ENCODE measurements at places on chromosomes 1 and 21.
A peak's percentile ranks its signal among the peaks of the same experiment; 100 is the strongest.

DNA sequence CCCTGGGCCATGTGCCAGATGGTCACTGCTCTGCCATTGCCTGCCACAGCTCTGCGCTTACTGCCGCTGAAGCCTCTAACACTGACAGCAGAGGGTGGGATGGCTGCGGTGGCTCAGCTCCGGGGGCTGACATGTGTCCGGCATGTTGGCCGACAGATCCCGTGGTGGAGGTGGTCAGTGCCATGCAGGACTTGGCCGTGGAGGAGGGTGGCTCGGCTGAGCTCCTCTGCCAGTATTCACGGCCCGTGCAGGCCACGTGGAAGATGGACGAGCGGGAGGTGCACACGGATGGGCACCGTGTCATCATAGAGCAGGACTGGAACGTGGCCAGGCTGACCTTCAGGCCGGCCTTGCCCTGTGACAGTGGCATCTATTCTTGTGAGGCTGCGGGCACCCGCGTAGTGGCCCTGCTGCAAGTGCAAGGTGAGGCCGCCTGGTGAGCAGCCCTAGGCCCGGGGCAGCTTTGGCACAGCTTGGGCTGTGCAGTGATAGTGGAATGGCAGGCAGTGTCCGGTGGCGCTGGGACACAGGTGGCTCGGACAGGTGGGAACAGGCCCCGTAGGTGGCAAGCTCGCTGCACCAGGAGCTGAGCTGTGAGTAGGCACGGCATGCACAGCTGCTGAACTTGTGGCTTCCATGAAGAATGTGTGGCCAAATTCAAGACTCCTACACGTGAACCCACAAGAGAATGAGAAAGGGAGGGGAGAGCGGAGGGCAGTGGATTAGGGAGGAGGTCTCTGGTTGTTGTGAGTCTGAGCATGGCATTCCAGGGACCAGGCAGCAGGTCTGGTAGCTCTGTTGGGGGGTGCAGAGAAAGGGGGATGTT, 91.8 kb downstream of the TRIM11 start:
- peak; percentile 2 for DNase-seq

GRCh38 chr1:3431266-3431665, 23.2 kb upstream of the ARHGEF16 start:
- DNase-seq, result no peak

- DNase-seq, result no peak
Measured at GRCh38 chr1:160548960-160549664, 26.1 kb upstream of the SLAMF6 start.

DNA sequence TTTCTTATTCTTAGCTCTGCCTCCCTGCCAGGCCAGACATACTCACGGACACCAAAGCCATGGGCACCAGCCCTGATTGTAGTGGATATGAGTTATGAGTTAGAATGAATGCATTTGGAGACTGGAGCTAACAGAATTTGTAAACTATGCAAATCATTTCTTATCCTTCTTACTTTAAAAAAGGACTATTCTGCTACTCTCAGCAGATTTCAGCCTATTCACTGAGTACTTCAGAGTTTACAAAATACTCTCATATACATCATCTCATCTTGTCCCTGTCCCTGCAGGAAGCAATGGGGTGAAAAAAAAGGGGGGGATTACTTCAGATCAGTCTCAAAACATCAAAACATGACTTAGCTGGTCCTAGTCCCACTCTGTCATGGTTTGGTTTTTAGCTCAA, 541.4 kb upstream of the PLXNA2 start:
- no peak for DNase-seq

GRCh38 chr1:230105754-230106625, 39.0 kb downstream of the GALNT2 start:
- no peak for DNase-seq

DNA sequence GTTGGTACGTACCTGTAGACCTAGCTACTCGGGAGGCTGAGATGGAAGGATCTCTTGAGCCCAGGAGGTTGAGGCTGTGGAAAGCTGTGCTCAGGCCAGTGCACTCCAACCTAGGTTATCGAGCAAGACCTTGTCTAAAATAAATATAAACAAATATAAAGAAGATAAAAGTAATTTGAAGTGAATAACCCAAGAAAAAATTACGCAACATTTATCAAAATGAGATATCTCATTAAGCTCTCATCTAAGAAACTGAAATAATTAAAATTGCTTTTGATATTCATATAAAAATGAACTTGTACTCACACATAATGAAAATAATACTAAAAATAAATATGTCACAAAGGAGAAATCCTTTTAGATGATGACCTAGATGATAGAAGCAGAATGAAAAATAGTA, 647.1 kb upstream of the NCAM2 start:
- DNase-seq, result no peak

GRCh38 chr1:177525176-177525575, 354.4 kb downstream of the BRINP2 start:
- DNase-seq, result no peak

- no peak for DNase-seq
Measured at GRCh38 chr1:245255783-245256182, 101.0 kb downstream of the KIF26B start.

DNA sequence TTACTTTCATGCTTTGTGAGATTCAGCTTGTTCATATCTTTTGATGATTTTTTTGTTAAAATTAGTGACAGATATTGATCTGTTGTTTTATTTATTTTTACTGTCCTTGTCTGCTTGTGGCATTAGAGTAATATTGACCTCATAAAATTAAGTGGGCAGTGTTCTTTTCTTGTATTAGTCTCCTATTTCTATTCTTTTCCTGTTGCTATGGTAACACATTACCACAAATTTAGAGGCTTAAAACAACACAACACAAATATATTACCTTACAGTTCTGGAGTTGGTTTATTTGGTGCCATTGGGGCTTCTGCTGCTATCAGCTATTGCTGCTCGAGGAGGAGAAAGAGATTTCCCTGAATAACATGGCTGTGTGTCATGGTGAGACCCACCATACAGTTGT, 135.7 kb downstream of the C1orf94 start:
- no peak for DNase-seq

DNA sequence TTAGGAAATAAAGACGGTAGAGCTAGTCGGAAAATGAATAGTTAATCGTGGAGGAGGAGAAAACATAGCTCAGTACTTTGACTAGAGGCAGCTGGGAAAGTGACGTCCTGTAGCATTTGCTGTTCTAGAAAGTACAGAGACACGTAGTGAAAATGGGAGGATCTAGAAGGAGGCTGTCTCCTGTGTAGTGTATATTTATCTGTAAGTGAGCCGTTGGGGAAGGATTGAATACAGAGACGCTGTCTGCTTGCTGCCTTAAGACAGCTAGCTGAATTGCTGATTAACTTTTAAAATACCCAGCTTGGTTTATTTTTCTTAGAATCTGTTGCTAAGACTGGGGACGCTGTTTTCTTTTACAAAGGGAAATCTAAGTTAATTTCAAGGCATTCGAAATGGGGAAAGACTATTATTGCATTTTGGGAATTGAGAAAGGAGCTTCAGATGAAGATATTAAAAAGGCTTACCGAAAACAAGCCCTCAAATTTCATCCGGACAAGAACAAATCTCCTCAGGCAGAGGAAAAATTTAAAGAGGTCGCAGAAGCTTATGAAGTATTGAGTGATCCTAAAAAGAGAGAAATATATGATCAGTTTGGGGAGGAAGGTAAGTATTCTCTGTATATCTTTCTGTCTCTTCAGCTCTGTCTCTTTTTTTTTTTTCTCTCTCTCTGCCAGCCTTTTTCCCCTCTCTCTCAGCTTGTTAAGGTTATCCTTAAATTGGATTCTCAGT, at the start of gene DNAJB4:
DNAJB4 (plus strand) TSS at position 221 of the 729 bp plus-strand sequence; CDS start at position 393, 172 bp downstream.
- DNase-seq, result peak; percentile 34

DNA sequence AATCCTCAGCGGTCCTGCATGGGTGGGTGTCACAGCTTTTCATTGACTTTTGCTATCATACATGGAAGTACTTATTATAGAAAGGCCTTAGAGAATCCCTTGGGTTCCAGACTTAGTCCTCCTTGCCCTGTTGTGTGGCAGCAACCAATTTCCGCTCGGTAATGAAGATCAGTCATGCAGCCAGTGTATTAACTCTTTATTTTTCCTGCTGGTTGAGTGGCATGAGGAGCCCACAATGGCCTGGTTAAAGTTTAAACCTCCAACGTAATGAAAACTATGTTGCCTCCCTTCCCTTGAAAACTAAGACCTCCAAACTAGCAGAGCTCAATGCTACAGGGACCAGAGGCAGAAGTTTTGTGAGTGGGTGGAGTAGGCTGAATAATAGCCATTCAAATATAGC, 20.0 kb downstream of the CITED4 start:
- DNase-seq, result no peak

DNA sequence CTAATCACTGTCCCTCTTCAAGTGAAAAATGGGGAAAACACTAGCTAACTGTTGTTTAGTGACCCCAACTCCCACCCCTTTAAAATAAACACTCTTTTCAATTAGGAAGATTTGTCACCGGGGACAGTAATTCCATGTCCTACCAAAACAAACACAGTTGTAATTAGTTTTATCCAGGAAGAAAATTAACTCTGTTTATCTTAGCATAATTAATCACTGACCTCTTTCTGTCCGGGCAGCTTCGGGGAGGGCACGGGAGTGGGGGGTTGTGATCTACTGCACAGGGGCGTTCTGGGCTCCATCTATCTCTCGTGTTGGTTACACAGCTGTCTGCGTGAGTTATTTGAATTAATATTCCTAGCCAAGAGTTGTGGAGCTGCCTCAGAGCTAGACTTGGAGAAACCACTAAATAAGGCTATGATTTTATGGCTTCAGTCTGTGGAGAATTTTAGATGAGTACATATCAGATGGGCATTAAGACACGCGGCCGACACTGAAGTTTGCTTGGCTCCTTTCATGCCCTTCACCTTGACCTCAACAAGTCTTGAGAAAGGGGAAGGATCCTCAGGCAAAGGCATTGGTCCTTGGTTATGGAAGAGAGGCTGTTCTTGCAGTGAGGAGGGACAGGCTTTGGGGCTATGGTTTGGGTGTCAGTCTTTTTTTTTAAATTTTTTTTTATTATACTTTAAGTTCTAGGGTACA, 102.0 kb upstream of the TRABD2B start:
- no peak for DNase-seq

GRCh38 chr1:19762175-19762779, 37.4 kb downstream of the TMCO4 start:
- DNase-seq, result peak; percentile 5

All from activated T-helper 1 cell treated with anti-CD3 and anti-CD28 coated beads, Interleukin-2, amount 50 U/mL, for 16 hours (primary cell).